ENCODE measurements at places on chromosomes 7 and 10.

GRCh38 chr10:103960103-103960502 is 6.8 kb upstream of the SLK start:
- DNase-seq, result no peak

DNA sequence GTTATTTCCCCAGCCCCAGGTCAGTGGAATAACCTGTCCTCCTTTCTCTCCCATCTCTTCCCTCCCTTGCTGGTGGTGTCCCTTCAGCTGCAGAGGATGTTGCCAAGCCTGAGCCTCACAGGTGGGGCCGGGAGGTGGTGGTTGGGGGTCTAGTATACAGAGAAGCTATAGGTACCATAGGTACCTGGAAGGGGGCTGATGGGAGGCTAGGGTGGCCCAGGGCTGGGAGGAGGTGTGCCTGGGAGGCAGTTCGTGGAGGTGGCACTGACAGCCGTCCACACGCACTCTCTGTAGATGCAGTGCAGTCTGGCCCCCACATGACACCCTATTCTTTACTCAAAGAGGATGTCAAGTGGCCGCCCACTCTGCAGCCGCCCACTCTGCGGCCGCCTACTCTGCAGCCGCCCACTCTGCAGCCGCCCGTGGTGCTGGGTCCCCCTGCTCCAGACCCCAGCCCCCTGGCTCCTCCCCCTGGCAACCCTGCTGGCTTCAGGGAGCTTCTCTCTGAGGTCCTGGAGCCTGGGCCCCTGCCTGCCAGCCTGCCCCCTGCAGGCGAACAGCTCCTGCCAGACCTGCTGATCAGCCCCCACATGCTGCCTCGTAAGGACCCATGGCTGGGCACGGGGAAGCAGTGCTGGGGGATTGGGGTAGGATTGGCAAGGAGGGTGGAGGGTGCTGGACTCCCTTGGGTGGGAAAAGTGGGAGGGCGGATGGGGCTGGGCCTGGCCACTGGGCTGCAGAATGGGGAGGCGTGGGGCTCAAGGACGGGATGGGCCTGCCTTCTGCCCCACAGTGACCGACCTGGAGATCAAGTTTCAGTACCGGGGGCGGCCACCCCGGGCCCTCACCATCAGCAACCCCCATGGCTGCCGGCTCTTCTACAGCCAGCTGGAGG is 9.5 kb downstream of the IRF5 start:
- no peak for DNase-seq

DNA sequence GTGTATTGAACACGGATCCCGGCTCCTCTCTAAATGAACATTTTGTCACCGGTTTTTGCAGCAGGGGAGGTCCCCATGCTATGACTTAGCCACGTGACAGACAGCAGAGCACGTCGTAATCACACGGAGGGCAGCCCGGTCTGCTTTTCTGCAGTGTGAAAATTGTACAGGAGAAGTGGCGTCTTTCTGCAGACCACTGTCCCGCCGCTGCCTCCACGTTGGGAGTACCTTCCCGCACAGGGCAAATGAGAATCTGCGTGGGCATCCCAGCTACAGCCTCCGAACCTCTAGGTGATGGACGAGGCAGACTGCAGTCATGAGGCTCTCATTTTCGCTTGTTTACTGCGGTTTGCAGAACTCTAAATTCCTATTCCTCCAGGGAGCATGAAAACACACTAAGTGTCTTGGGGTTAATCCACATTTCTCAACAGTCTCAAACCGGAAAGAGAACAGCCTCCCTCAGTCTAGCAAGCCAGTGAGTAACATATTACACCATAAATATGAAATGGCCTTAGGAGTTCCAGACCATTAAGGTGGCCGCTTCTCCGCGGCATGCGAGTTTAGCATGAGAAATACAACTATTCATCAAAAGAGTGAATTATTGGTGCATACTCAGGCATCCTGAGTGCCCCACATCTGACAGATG is 89.8 kb downstream of the TCERG1L start:
- DNase-seq, result no peak

- no peak for DNase-seq
Measured at GRCh38 chr10:22433875-22434274, 88.6 kb downstream of the SPAG6 start.

GRCh38 chr7:106729720-106730385 is 68.9 kb upstream of the CCDC71L start:
- no peak for DNase-seq

GRCh38 chr10:12622691-12623090 is 273.3 kb downstream of the CAMK1D start:
- DNase-seq, result no peak

GRCh38 chr7:38831259-38831996 is 77.6 kb downstream of the VPS41 start:
- no peak for DNase-seq

DNA sequence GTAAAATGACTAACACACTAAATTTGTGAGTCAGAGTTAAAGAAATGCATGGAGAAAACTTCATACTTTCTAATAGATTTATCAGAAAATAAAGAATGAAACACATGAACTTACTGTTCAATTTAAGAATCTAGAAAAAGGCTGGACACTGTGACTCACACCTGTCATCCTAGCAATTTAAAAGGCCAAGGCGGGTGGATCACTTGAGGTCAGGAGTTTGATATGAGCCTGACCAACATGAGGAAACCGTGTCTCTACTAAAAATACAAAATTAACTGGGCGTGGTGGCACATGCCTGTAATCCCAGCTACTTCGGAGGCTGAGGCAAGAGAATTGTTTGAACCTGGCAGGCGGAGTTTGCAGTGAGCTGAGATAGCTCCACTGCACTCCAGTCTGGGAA is 1106.2 kb upstream of the LRRN3 start:
- no peak for DNase-seq

- DNase-seq, result no peak
Measured at GRCh38 chr10:23314835-23315239, 29.8 kb downstream of the C10orf67 start.

- no peak for DNase-seq
Measured at GRCh38 chr7:24545215-24545614, 28.0 kb upstream of the PALS2 start.

- DNase-seq, result no peak
Measured at GRCh38 chr7:41391818-41392217, 311.1 kb downstream of the INHBA start.

- no peak for DNase-seq
Measured at GRCh38 chr7:47663213-47663612, 81.3 kb upstream of the TNS3 start.

GRCh38 chr7:12385364-12385786 is 18.3 kb downstream of the VWDE start:
- no peak for DNase-seq

GRCh38 chr7:117777335-117778142 is 95.7 kb downstream of the CTTNBP2 start:
- DNase-seq, result no peak

- DNase-seq, result no peak
Measured at GRCh38 chr7:22468609-22469008, 31.4 kb downstream of the STEAP1B start.

GRCh38 chr10:110207011-110207804 is at the start of gene MXI1:
Gene MXI1 (plus strand): TSS chr10:110207605. CDS start chr10:110207809, 204 bp downstream.
- DNase-seq, result peak; percentile 73

DNA sequence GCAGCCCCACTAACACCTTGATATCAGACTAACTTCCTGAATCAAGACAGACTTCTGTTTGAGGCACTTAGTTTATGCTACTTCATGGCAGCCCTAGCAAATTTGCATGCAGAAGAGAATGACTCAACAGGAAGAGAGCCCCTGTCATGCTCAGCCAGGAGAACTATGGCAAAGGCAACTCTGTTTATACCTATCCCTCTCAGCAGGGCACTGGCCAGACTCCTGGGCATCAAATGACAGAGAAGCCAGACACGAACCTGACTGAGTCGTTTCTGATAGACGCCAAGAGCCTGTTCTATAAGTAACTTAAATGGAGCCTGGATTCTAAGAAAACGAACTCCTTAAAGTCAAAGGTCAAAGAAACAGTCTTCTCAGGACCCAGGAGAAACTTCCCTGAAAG is 50.9 kb upstream of the UNC5B start:
- no peak for DNase-seq

DNA sequence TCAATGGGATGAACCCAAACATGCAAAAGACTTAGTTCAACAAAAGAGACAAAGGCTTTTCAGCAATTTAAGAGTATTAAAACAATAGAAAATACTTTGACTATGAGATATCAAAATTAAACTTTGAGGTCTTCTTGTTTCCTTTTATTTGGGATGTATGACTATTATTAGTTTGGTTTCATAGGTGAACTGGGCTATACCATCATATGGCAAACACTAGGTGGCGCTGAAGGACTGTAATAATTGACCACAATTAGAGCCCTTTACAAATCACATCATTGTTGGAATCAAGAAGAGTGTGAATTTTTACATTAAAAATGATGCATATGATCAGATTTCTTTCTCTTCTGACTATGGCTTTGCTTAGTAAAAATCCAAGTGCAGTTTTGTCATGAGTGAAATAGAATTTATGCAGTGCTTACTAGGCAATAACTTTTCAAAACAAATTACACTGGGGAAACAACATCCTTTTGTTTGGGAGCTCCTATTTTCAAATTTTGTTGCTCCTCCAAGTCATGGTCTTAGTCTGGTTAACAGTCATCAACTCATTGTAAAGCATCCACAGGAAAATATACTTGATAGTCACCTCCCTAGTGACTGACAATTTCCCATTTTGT is 14.7 kb upstream of the NXPH1 start:
- peak; percentile 41 for DNase-seq

GRCh38 chr7:141710301-141710700 is 2.1 kb downstream of the WEE2 start:
- no peak for DNase-seq

- DNase-seq, result no peak
Measured at GRCh38 chr7:100126239-100126930, 382 bp upstream of the MBLAC1 start.

DNA sequence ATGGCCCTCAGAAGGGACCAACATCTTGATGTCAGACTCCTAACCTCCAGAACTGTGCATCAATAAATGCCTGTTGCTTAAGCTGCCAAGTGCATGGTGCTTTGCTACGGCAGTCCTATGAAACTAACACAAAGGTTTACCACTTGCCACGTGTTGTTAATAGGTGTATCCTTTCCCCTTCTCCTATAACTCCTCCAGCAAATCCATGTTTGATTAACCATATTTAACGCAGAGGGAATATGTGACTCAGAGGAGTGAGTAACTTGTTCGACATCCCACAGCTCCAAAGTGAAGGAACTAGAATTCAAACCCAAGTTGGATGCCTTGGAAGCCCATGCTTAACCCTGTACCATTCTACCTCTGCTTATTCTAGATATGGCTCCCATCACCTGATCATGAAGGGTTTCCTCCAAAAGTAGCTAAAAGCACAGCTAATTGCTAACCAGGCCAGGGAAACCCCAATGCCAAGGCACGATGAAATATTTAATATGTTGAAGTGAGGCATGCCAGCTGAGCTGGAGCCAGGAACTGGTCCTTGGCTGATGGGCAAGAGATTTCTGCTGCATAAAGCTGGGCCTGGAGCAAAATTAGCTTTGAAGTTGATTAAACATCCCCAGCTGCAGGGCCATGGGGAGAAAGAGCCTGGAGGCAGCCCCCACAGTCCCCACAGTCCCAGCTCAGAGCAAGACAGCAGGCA is 131.9 kb downstream of the C10orf90 start:
- no peak for DNase-seq

DNA sequence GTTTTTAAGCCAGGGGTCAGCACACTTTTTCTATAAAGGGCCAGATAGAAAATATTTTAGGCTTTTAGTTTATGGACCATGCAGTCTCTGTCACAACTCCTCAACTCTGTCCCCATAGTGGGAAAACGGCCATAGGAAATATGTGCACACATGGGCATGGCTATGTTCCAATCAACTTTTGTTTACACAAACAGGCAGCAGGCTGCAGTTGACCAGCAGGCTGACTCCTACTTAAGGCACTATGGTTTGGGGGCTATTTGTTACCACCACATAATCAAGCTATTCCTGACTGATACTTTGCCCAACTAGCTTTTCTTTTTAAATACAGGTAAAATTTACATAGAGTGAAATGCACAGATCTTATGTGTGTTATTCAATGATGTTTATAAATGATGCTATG is 362.4 kb downstream of the LRMDA start:
- DNase-seq, result no peak

- no peak for DNase-seq
Measured at GRCh38 chr10:103849880-103850571, 5.3 kb downstream of the SH3PXD2A start.

- DNase-seq, result no peak
Measured at GRCh38 chr7:136061433-136061832, 84.3 kb upstream of the MTPN start.

- no peak for DNase-seq
Measured at GRCh38 chr7:112938863-112939573, 147.6 kb downstream of the GPR85 start.

DNA sequence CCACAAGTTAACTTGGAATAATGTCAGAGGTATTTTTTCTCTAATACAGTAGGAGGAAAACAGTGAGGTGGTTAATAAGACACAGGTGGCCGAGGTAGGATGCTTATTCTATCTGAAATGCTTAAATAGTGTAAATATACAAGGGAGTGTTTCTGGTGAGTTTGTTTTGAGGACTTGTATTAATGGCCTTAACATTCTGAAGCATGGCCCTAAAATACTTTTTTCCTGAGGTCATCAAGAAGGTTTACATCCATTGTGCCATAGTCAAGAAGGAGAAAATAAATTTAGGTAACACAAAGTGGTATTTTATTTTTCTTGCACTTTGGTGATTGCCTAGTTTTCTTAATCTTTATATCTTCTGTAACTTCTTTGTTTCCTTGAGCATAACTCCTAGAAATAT is 18.8 kb downstream of the GNAI1 start:
- DNase-seq, result no peak

- DNase-seq, result no peak
Measured at GRCh38 chr10:92316610-92317009, 25.6 kb downstream of the MARCHF5 start.

GRCh38 chr7:113715262-113715661 is 203.5 kb downstream of the PPP1R3A start:
- no peak for DNase-seq

DNA sequence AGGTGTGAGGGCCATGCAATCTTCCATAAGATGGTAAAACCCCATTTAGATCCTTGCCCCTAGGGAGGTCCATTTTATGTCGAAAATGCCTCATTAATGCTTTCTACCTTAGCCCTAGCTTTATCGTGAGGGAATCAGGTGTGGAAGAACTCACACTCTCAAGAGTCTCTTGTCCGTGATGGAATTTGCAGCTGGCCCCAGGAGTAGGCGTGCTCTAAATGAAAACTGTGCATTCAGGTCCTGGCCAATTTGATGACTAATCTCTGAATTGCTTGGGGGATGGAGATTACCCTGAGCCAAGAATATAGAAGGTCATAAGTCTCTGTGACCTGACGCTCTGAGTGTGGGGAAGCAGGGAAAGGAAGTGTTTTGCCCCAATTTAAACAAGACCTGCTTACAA is 6.6 kb downstream of the C10orf90 start:
- no peak for DNase-seq
